Fibroblast of lung (primary cell): ENCODE measurements at places on chromosomes 7 and 10. TPM values are rescaled to one million over a fixed set of nuclear protein-coding genes. Genes with fewer than 3 reads are reported as not detected.

Gene CCDC172
- total RNA-seq: not detected in 2 replicates

Gene LRRTM3
- not detected in 2 replicates for total RNA-seq

Gene IL15RA
- 9.2 and 13.7 TPM in 2 replicates for total RNA-seq

Gene MRLN
- total RNA-seq: not detected in 2 replicates

Gene MYL10
- not detected in 2 replicates for total RNA-seq

Gene AQP1
- total RNA-seq: 10.8 and 44.6 TPM in 2 replicates

Gene LRRD1
- under 0.01 and 0.17 TPM in 2 replicates for total RNA-seq

Gene GSTO2
- total RNA-seq: 2.1 and 3.1 TPM in 2 replicates

Gene MSS51
- 0.77 and 1.5 TPM in 2 replicates for total RNA-seq

Gene AS3MT
- total RNA-seq: 8.1 and 10.5 TPM in 2 replicates

Gene BLNK
- total RNA-seq: 0.33 and 0.51 TPM in 2 replicates

Gene IFIT1B
- total RNA-seq: under 0.01 TPM in 1 of 2 replicates, not detected in the other

Gene AKR1C8
- total RNA-seq: not detected in 2 replicates

Gene UFSP1
- total RNA-seq: 4.0 and 7.7 TPM in 2 replicates

Gene SEMA4G
- total RNA-seq: 0.51 and 1.8 TPM in 2 replicates

Gene RNLS
- 11.3 and 16.5 TPM in 2 replicates for total RNA-seq

Gene SLC29A3
- 2.1 and 2.3 TPM in 2 replicates for total RNA-seq

Gene CRTAC1
- total RNA-seq: not detected in 2 replicates

Gene DOCK4
- 30.3 and 39.3 TPM in 2 replicates for total RNA-seq

Gene HOXA13
- not detected in 2 replicates for total RNA-seq
